Astrocyte of the cerebellum (primary cell): ENCODE measurements at places on chromosomes 7 and 10.
A peak's percentile ranks its signal among the peaks of the same experiment; 100 is the strongest.

DNA sequence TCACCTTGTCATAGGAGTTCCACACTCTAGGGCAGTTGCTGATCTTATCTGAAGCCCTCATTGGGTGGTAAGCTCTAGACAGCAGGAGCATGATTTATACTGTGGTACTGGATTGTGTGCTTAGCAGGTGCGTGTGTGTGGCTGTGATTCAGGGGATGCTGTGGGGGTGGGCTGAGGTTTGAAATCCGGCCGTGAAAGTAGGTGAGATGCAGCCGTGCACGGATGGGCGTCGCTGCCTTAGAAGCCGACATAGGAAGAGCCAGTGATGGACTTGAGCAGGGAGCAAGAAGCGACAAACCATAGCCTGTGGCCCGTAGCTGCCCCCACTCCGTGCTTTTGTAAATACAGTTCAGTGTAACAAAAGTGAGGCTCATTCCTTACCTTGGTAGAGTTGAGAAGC lies 38.2 kb downstream of the PROSER2 start:
- DNase-seq = no peak

DNA sequence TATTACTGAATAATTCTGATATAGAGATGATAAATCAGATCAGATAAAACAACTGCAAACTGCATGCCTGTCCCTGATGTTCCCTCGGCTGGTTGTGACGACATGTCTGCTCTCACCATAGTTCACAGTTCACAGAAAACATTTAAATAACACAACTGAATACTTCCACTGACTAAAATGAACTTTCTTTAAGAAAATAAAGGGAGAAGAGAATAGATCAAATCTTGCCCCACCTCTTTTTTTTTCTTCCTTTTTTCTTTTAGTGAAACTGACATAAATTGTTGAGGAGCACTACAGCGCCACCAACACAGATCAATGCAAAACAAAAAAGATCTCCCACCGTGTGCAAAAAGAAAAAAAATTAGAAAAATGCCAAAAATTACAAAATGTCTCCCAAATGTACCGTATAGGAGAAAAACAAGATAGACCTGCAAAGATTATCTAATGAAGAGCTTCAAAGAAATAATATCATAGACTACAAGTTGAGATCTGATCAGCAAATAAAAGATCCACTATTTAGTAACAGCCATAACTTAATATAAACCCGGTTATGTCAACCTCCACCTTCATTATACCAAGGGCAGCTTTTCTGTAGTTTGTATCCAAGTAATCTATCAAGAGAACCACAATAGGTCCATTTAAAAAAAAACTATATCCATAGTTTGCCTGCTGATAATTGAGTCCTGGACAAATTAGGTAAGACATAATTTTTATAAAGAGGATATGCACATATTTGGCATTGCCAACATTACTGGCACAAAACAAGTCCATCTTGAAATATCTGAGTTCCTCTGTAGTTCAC lies 30.7 kb upstream of the EPC1 start:
- peak; percentile 33 for DNase-seq

- DNase-seq = peak; percentile 56
These were observed 46.5 kb downstream of the TMEM106B start for GRCh38 chr7:12257582-12257981.

DNA sequence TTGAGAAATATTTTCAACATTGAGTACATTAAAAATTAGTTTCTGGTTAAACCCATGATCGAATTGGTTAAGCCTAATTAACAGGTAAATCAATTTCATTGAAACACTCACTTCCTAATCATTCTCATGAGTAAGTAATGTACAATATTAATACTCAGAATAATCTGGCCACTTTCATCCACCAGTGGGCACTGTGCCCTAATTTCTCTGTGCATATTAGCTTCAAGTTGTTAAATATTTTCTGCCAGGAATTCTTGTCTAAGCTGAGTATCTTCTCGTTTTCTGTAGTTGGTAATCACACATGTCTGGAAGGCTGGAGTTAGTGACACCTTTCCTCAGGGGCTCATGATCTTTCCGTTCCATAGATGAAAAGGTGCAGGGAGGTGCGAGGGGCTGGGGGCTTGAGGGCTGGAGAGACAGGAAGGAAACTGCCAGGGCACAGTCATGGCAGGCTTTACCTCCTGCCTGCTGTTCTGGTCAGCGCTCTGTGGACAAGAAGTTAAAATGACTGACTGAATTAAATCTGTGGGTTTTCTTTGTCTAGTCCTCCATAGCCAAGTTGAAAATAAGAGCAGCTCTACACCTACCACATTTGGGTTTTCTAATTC lies 71.9 kb downstream of the WIPF3 start:
- DNase-seq = peak; percentile 41

GRCh38 chr7:30917216-30917893 lies 5.7 kb downstream of the AQP1 start:
- DNase-seq = no peak

DNA sequence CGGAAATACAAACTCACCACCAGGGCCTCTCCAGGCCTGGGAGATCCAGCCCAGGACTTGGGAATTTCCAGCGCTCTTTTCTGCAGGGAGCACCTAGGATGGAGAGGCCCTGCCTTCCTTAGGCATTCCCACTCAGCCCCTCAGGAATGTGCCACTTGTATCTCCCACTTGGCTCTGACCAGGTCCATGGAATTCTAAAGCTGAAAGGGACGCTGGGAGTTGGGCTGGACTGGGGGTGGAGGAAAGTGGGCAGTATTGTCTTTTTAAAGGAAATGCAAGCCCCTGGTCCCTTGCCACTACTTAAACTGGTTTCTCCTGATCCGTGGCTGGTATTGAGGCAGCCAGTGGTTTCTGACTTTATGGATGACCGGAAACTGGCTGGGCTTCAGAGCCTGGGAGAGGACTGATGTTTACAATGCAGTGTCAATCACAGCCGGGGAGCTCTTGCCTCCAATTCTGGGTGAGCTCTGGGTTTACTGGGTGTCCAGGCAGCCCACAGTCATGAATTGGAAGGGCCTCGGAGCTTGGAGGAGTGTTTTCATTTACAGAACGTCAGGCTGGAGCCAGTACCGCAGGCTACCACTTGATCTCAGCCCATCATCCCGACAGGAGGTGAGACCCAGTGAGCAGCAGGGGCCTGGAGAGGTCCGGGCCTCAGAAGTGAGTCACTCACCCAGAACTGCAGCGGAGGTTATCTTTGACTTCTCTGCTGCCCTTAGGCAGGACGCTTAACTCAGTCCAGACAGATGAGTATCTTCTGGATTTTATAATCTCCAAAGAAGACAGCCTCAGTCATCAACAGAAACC lies 27.3 kb downstream of the AGAP3 start:
- peak; percentile 73 for DNase-seq

- DNase-seq = no peak
These were observed 24.2 kb upstream of the UNC5B start for GRCh38 chr10:71188201-71188600.

GRCh38 chr10:74947781-74948401 lies 121.5 kb downstream of the KAT6B start:
- no peak for DNase-seq

GRCh38 chr7:151351967-151352366 lies 10.4 kb downstream of the NUB1 start:
- no peak for DNase-seq

DNA sequence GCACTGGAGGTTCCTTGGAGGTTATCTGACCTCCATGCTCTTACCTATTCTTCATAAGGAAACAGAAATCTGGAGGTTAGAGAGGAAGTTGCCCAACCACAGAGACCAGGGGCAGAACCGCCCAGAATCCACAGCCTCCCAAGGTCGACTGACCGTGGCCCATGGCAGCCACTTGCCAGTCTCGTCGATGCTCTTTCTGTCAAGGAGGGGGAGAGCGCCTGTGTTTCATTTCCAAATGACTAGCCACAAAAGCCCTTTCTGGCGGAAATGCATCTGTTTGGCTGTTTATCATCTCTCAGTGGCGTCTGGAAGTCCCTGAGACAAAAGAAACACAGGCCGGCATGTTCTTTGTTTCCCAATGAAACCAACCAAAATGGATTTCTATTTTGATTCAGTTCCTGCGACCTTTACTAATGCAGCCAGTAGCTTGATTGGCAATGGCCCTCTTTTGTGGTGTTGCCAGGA lies 2.9 kb downstream of the RAMP3 start:
- no peak for DNase-seq

- no peak for DNase-seq
These were observed 150.9 kb upstream of the KLF6 start for GRCh38 chr10:3935933-3936359.

- no peak for DNase-seq
These were observed 180.0 kb downstream of the PDE1C start for GRCh38 chr7:31890198-31890597.

- no peak for DNase-seq
These were observed 434.2 kb upstream of the POT1 start for GRCh38 chr7:125363873-125364272.

GRCh38 chr10:28677888-28678686 lies 766 bp downstream of the BAMBI start:
- DNase-seq = no peak

GRCh38 chr7:91330866-91331265 lies 66.6 kb downstream of the FZD1 start:
- DNase-seq = no peak

GRCh38 chr7:120920591-120921274 lies 29.8 kb upstream of the ING3 start:
- DNase-seq = no peak

- no peak for DNase-seq
These were observed 19.2 kb downstream of the YKT6 start for GRCh38 chr7:44220046-44220357.

- DNase-seq = no peak
These were observed 175.7 kb upstream of the PTN start for GRCh38 chr7:137519181-137519691.

- no peak for DNase-seq
These were observed 55.8 kb downstream of the INPP5A start for GRCh38 chr10:132593389-132593788.
